ENCODE measurements at places on chromosomes 7 and 10.

- peak; percentile 70 for DNase-seq
Measured at GRCh38 chr7:76326646-76327233, 24.3 kb downstream of the HSPB1 start.

- no peak for DNase-seq
Measured at GRCh38 chr10:124532106-124532641, 70.6 kb downstream of the LHPP start.

DNA sequence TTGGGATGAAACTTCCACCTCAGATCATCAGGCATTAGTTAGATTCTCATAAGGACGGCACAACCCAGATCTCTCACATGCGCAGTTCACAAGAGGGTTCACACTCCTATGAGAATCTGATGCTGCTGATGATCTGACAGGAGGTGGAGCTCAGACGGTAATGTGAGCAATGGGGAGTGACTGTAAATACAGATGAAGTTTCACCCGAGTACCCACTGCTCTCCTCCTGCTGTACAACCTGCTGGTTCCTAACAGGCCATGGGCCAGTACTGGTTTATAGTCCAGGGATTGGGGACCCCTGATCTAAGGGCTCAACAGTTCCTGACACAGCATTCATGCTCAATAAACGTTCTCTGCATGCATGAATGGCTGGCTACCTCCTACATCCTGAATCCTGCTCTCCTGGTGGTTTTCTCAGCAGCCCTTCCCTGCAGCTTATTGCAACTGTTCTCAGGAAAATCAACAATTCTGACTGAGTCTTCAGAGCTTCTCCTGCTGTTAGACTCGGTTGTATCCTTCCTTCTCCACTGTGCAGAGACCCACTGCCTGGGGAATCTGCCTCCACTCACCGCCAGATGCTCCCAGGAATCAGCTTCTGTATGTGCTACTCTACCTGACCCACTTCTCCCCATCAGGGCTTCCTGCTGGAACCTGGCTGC, 17.4 kb downstream of the PDE6C start:
- DNase-seq, result no peak

DNA sequence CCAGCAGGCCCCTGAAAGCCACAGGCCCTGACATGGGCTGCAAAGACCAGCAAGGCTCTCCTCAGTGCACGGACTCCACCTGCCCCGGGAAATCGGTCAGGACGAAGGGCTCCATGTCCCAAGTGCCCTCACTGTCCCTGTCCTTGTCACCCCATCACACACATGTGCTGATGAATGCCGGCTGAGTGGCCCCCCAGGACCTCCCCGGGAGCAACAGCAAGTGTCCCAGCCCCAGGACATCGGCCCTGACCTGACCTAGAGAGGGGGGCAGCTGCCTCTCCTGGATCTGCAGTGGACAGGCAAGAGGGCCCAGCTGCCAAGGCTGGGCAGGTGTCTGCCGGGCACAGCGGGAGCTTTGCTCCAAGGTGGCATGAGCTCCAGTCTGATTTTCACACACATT, 49.8 kb downstream of the STK32C start:
- DNase-seq, result no peak

DNA sequence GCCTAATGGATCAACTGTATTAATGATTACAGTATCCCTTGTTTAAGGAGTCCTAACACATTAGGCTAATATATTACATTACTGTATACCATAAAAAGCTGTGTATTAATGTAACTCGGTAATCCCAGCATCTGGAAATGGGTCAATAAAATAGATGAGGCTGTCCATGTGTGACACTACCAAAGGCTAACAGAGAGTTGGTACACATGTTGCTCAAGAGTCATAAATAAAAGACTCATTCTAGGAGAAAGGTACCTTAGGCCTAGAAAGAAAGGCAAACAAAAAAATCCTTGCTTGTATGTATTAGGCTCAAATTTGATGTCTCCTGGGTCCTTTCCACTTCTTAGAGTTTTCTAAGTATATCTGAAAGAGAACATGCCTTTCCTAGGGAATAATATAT, 14.6 kb downstream of the MCMBP start:
- no peak for DNase-seq

DNA sequence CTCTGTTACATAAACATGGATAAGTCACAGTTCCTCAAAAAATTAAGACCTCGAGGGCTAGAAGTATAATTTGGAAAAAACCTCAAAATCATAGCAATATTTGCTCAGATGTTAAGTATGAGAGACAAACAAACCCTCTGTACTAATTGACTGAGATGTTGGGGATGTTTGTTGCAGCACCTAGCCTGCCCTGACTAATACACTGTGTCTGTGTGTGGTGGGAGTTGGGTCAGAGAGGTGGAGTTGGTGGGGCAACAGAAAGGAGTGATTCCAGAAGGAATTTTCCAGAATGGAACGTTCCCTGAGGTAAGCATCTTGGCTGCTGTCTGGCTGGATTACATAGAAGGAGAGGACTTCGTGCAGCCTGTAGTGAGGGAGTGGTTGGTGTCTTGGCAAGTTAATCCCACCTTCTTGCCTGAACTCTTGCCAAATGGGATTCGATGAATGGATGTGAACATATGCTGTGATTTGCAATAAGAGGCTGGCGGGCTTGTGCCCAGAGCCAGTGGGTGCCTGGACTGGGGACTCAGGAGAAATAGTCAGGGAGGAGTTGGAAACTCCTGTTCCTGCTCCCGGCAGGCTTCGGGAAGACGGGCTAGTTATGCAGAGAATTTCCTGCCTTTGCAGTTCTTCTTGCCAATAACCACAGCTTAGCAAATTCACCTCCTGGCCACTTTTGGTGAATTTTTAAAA, 9.3 kb upstream of the FAM180A start:
- DNase-seq, result peak; percentile 83

GRCh38 chr10:52353960-52354394, 39.9 kb downstream of the DKK1 start:
- peak; percentile 78 for DNase-seq

GRCh38 chr10:114899982-114900381, 38.0 kb upstream of the TRUB1 start:
- DNase-seq, result no peak

GRCh38 chr10:117621795-117622420, 79.4 kb downstream of the EMX2 start:
- no peak for DNase-seq

All from EH (cell line).